Dermis microvascular lymphatic vessel endothelial cell (primary cell): ENCODE measurements at places on chromosomes 6 and 20. TPM values are rescaled to one million over a fixed set of nuclear protein-coding genes. Genes with fewer than 3 reads are reported as not detected.
A peak's percentile ranks its signal among the peaks of the same experiment; 100 is the strongest.

Gene PNPLA1
- total RNA-seq = not detected in 2 replicates

Gene NOP56
- total RNA-seq = 104 and 120 TPM in 2 replicates

Gene CUTA
- 43.8 and 72.3 TPM in 2 replicates for total RNA-seq

DNA sequence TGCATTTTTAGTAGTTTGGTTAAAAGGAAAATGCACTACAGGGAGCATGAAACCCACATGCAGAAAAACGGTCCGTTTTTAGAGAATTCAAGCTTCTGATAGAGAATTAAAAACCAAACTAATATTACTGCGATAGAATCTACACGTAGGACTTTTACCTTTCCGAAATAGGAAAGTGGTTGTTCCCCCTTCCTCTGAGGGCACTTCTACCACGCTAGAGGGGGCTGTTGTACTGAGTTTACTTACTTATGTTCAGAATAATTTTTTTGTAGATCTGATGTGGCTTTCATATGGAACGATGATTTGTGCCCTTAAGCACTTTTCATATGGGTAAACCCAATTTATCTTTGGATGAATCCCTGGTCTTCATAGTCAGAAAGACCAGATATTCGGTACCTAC, 264.3 kb upstream of the PLN start:
- DNase-seq = peak; percentile 76

- no peak for DNase-seq
Measured at GRCh38 chr6:72522735-72523141, 99.1 kb upstream of the KCNQ5 start.

DNA sequence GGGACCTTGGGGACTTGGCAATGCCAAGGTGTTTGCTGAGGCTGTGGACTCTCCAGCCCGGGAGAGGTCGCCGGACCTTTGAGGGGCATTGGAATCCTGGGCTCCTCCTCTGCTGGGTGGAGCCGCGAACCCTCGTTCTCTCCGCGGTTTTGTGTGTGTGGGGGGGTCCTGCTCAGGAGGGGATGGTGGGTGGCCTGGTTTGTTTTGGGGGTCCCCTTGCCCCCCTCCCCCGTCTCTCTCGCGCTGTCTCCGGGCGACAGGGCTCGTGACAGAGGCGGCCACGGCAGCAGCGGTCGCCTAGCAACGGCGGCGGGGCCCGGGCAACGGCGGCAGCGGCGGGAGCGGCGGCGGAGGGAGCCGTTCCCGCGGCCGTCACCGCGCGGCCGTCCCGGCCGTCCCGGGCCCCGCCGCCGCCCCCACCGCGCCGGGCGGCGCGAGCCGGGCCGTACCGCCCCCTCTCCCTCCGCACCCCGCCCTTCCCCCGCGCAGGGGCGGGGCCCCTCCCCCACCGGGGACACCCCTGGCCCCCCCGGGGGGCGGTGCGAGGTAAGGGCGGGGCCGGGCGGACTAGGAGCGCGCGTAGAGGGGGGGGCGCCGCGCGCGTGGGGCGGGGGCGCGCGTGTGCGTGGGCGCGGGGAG, 7.8 kb downstream of the SYNGAP1 start:
- DNase-seq = no peak

DNA sequence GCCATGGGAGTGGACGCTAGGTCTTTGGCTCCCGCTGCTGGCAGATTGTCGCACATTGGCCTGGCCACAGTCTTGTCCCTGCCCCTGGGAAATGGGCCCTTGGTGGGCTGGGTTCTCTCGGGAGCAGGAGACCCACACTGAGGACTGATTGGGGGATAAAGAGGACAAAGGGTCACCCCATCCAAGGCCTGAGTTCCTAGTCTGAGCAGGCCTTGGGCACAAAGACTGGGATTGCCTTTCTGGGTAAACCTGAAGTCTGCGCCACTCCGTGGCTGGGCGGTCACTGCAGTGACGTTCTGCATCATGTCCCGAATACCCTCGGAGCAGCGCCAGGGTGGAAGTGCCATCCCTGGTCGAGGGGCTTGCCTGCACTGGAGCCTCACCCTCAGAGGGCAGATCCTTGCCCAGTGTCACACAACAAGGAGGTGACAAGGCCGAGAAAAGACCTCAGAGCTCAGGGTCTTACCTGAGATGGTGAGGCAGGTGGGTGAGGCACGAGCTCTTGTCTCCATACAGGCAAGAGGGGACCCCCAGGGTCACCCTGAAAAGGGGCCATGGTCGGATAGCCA, 36.1 kb upstream of the ZBP1 start:
- no peak for DNase-seq
